AG08396 (cell line): ENCODE measurements at places on chromosomes 5 and 9.
A peak's percentile ranks its signal among the peaks of the same experiment; 100 is the strongest.

DNA sequence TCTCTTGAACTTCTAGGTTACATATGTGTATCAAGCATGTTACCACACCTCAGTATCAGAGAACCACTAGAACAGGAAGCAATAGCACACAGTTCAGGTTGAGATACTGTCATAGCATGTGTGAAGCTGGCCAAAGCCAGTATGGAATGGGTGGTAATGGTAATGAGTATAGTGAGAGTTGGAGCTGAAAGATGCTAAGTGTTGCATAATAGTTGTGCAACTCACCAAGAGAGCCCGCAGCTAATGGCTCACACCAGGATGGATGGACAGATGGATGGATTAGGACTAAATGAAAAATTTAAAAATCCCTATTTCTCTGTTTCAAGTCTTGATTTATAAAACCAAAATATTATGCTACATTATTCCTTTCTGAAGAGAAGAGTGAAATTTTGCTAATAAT, 53.4 kb upstream of the KCNN2 start:
- DNase-seq, result no peak

- DNase-seq, result no peak
These were observed 807 bp upstream of the PLGRKT start for GRCh38 chr9:5438301-5439162.

- DNase-seq, result no peak
These were observed 148.2 kb downstream of the C9orf50 start for GRCh38 chr9:129472651-129473102.

DNA sequence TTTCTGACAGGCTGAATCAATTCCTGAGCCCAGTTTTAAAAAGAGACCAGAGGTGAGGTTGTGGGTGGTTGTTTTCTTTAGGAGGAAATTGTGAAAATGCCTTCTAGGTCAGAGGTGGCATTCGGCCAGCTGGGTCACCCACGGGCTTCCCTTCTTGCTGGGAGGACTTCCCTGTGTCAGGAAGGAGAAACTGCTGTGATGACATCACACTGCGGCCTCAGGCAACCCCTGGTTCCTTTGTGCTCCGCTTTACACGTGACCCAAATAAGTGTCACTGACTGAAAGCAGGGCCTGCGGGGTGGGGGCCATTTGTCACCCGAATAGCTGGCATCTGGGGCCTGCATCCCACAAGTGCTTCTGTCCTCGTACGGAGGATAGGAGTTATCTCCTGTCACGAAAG, 39.7 kb downstream of the FABP6 start:
- DNase-seq, result peak; percentile 76

- no peak for DNase-seq
These were observed 21.9 kb downstream of the SAR1B start for GRCh38 chr5:134610725-134611124.

GRCh38 chr9:121567500-121568342, 68.1 kb upstream of the GGTA1 start:
- DNase-seq, result peak; percentile 53

DNA sequence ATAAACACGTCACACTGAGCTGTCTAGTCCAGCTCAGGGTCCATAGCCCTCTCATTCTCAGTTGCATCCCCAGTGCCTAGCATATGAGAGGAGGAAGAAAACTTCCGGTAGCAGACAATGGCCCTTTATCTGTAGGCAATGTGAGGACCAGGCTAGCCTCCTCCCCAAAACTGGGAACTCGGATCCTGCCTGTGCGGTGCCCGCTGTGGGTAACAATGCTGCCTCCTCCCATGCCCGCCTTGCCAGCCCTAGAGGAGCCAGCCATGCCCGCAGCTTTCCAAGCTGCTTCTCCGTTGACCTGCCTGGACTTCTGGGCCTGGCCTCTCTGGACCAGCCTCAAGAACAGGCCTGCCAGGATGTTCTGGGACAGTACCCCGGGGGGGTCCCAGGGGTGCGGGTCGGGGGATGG, 74.6 kb upstream of the ORM1 start:
- no peak for DNase-seq

DNA sequence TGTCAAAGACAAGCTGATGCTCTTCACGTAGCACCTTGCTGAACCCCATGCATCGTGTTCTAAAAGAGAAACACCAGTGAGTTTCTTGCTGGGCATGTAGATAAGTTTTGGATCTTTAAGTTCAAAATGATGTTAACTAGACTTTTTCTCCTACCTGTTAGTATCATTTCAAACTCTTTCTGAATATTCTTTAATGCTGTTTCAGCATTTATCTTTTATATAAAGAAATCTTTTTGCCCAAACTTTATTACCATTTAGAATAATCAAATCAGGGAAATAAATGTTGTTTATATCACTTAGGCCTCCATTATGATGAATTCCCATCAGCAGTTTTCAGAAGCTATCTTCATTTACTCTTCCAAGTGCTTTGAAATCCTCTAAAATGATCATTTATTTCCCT, 542.8 kb downstream of the CDH10 start:
- no peak for DNase-seq

DNA sequence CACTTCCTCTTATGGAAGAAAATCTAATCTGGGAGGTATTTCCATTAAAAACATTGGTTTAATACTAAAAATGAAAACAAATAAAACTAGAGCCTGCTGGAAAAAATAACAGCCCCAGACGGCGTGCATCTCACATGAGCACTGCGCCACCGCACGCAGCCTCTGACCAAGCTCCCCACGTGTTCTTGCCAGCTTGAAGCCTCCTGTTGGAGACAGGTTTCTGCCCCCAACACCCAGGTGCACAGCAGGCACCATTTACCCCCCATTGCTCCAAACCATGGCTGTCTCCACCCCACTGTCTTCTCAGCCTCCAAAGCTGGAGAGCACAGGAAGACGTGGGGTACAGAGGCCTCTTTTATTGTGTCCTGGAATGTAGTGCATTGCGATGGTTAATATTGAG, 10.7 kb upstream of the COL5A1 start:
- DNase-seq, result no peak

GRCh38 chr5:119070578-119070827, 384 bp upstream of the DMXL1 start:
- DNase-seq, result no peak

DNA sequence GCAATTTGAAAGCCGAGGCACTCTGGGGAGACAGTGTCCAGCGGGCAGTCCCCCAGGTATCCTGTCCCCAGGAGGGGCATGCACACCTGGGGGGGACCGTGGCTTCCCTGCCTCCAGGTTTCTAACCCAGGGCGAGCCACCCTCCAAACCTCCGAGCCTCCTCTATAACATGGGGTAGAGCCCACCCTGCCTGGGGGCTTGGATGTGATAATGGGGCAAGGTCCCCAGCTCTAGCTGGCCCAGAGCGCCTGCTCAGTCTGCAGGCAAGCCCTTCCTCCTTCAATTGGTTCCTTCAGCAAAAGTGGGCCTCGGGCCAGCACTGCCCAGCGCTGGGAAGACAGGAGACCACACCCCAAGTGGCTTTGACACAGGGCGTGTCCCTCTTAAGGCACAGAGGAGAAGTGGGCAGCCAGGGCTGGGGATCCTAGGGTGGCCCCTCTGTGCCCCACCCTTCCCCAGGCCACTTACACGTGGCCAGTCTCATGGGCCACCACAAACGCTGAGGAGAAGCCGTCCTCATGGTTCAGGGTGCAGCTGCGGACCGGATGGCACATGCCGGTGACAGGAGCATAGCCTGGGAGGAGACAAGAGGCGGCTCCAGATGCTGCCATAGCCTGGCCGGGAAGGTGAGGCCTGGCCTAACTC, 94.3 kb downstream of the ZNF354C start:
- no peak for DNase-seq

GRCh38 chr9:33852216-33852826, 35.4 kb downstream of the UBE2R2 start:
- peak; percentile 32 for DNase-seq

- DNase-seq, result no peak
These were observed 179.0 kb upstream of the NMUR2 start for GRCh38 chr5:152584103-152584502.

- no peak for DNase-seq
These were observed 4.5 kb upstream of the TMEM252 start for GRCh38 chr9:68545033-68545705.

GRCh38 chr5:80275347-80275746, 19.5 kb upstream of the SERINC5 start:
- DNase-seq, result no peak

DNA sequence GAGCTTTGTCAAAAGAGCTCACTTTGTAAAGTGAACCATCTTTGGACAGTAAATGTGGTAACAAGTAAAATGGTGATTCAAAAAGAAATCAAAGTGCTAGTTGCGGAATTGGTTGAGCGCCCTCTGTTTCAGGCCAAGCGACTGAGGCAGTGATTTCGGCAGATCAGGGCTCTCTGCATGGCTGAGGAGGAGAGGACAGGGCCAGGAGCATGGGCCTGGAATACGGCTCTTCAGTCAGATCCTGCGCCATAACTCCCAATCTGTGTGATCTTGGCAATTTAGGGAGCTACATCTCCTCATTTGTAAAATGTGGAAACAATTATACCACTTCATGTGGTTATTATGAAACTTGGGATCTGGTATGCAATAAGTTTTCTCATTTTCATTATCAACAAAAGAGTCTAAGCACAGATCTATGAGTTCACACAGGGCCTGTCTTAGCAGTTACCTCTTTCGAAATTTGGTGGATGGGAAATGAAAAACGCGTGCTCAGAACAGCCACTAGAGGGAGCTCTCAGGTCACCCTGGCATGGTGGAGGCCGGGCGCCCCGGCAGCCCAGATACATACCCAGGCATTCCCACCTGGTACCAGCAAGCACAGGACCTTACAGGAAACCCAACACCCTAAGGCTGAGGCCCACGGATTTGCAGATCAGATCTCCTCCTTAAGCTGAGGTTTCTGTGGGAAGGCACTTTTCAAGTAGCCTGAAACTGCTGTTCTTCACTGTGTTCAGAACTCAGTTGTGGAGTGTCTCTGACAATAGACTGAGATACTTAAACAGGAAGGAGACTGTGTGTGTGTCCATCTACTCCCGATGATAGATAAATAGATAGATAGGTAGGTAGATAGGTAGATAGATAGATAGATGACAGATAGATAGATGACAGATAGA, 303.7 kb downstream of the RAB3C start:
- peak; percentile 72 for DNase-seq

GRCh38 chr5:153496835-153497234, 6.4 kb downstream of the GRIA1 start:
- DNase-seq, result peak; percentile 28

DNA sequence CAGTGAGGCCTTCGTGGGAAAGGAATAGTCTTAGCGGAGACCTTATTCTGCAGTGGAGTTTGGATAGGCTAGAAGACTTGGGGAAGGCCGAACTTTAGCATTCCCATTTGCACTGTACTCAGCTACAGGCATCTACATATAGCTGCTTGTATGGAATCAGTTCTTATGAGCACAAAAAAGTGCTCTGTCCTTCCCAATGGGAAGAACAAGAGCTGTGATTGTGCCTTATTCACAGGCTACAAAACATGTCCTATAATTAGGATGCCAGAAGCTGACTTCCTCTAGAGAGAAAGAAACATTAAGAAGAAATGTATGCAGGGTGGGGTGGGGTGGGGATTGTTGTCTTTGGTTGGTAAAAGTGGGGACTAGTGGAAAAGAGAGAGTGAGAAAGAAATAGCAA, 154.7 kb downstream of the ATP10B start:
- no peak for DNase-seq

- DNase-seq, result no peak
These were observed 63.7 kb upstream of the CACNA1B start for GRCh38 chr9:137813651-137814415.

- peak; percentile 33 for DNase-seq
These were observed 50.8 kb downstream of the KCNN2 start for GRCh38 chr5:114412510-114413171.

DNA sequence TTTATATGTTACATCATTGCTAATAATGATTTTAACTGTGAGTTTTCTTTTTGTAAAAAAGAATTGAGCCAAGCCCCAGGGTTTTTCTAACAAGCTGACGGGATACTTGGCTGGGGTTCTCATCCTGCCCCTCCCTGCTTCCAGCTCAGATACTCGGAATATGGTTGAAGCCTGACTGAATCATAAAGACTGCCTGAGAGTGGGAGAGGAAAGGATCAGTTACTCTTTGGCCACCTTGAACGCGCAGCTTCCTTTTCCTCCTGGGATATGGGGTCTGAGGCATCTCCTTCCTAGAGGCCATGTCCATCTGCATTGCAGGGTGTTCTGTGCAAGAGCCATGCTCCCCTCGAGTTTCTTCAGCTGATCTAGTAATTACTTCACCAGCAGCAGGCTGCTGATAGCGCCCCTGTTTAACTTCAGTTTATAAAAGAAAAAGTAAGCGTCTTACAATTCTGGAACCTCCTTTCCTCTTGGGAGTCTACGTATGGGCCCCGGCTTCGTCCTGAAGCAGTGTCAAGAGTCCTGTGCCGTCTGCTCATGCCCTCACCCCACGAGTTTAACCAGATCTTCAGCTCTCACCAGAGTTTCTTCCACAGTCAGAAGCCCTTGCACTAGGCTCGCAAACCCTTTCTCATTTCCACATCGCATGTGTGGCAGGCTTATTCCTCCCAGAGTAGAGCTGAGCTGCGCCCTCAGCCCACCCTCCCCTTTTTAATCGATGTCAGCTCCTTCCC, 130.0 kb downstream of the MVB12B start:
- DNase-seq, result no peak

- DNase-seq, result peak; percentile 77
These were observed 164.8 kb downstream of the HSD17B3 start for GRCh38 chr9:96136992-96137670.

DNA sequence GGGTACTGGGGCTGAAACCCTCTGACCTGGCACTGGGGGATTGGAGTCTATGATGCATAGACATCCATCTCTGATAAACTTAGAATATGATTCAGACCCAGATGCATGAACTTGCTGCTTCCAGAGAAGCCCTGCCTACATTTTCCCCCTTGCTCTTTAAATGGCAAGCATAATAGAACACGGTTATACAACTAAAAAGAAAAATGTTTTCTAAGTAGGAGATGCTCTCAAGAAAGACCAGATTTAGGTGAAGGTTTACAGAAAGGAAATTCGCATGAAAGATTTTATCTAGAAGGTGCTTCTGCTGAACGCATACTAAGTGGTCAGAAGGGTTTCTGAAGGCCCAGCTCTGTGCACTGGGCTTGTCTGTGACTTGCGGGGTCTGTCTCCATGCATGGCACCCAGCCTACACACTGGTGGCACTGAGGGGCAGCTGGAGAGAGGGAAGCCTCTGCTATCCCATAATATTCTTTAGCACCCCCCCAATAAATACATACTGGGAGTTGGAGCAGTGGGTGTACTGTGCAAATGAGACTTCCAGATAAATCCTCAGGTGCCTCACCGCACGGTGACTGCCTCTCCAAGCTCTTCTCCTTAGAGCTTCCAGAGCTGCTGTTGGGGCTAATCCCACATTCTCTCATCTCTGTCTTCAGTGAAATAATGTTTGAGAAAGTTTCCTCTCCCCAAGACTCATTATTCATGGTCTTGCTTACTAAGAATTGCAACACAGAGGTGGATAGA, 114.6 kb downstream of the FSTL4 start:
- no peak for DNase-seq

GRCh38 chr5:75993183-75993582, 90.0 kb upstream of the SV2C start:
- no peak for DNase-seq

- DNase-seq, result no peak
These were observed 61.7 kb downstream of the PDE8B start for GRCh38 chr5:77272206-77272605.

DNA sequence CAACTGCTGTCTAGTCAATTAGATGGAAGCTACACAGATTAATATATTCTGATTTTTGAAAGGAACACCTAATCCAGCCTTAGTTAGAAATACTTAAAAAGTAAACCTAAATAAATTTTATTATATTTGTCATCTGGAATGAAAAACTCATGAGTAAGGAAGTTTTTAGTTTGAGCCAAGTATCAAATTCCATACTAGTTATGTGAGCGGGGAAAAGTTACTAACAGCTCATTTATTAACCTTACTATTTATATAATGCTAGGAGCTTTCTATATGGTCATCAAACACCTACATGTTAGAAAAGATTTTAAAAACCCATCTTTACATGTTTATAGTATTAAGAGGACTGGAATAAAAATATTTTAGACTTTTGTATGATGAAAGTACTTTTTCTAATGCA, 41.6 kb upstream of the POU5F2 start:
- DNase-seq, result no peak
